Hematopoietic multipotent progenitor cell treated with erythropoietin and hydrocortisone succinate and interleukin-3 and kit ligand, for 4 days (in vitro differentiated cells): ENCODE measurements at places on chromosomes 7 and 10.

DNA sequence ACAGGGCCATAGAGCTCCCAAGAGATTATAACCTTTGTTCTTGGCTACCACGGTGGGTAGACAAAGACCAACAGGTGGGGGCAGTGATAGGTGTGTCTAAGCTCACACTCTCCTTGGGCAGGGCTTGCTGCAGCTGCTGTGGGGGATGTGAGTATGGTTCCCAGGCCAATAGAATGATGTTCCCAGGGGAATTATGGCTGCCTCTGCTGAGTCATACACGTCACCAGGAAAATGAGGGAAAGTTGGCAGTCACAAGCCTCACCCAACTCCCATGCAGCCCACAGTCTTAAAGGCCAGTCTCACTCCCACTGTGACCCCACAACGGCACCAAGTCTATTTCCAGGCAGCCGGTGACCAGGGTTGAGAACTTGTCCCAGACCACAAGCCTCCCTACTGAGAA is 453.4 kb upstream of the PODXL start:
- no peak for DNase-seq

GRCh38 chr10:61776615-61777266 is 114.0 kb downstream of the CABCOCO1 start:
- no peak for DNase-seq

GRCh38 chr7:142529591-142529990 is 219.7 kb upstream of the PRSS1 start:
- peak; percentile 52 for DNase-seq

- no peak for DNase-seq
These were observed 103.7 kb upstream of the ZPBP start for GRCh38 chr7:50196719-50197118.

- DNase-seq = no peak
These were observed 115.5 kb downstream of the FOXP2 start for GRCh38 chr7:114530057-114530611.

- peak; percentile 16 for DNase-seq
These were observed 230.4 kb downstream of the TNS3 start for GRCh38 chr7:47351233-47352154.

- DNase-seq = no peak
These were observed 139.6 kb downstream of the TSPAN12 start for GRCh38 chr7:120718361-120718760.

DNA sequence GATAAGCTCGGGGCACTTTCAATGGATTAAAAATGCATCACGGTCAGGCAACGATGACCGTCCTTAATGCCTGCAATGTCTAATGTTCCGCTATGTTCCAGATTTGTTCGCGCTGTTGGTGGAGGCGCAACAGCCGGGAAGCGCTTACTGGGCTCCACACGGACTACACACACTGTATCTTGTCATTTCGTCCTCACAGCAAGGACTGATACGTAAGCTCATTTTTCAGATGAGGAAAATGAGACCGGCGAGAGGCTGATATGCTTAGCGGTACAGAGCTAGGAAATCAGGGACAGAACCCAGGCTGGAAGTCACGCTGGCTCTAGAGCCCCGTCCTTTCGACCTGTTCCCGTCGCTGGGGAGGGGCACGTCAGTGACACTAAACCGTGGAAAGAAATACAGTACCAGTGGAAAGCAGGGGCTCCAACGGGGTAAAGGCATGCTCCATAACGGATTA is 670 bp downstream of the TPK1 start:
- DNase-seq = peak; percentile 70

DNA sequence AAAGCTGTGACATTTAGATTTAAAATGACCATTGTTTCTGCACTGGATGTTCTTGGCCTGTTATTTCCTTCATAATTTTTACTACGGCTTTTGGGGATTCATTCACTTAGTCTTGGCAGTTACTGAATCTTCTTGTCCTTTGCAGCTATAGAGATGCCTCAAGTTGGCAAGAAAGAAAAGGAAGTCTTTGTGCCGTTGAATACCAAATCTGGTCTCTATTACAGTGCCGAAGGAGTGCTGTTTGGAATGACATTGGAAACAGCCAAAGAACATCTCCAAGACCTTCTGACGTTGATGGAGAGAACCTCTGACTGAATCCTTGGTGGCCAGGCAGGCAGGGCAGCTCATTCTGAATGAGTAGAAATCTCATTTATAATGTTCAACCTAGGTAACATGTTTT is 54.3 kb upstream of the NRP1 start:
- DNase-seq = no peak

DNA sequence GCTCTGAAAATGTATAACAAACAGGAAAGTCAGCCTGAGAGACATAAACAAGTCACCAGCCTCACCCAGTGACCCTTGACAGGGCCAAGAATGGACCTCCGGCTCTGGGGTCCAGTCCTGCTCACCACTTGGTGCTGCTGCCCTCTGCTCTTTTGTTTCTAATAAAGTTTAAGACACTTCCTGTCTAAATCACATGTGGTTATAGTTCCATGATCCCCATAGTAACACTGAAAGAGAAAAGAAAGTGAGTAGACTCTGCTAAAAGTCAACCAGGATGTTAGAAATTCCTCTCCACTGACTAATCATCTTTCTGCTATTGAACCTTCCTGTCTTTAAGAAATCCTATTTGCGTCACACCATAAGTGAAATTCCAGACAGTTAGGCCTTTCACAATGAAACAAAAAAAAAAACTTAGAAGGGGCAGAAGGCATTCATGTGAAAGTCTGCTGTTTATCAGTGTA is 179.2 kb upstream of the BET1 start:
- DNase-seq = no peak

DNA sequence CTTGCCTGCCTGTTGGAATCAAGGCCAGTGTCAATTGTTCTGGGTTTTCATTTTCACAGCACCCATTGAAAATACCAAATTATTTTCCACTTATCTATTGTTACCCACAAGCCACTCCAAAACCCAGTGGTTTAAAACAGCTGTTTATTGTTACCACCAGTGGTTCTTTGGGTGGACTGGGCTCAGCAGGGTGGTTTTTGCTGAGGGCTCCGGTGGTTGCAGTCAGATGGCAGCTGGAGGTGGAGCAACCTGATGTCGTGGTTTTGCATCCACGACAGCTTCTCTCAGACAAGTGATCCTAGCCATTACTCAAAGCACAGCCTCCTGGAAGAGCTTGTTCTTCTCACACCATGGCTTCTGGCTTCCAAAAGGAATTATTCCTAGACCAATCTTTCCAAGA is 235.1 kb upstream of the ADARB2 start:
- DNase-seq = no peak

DNA sequence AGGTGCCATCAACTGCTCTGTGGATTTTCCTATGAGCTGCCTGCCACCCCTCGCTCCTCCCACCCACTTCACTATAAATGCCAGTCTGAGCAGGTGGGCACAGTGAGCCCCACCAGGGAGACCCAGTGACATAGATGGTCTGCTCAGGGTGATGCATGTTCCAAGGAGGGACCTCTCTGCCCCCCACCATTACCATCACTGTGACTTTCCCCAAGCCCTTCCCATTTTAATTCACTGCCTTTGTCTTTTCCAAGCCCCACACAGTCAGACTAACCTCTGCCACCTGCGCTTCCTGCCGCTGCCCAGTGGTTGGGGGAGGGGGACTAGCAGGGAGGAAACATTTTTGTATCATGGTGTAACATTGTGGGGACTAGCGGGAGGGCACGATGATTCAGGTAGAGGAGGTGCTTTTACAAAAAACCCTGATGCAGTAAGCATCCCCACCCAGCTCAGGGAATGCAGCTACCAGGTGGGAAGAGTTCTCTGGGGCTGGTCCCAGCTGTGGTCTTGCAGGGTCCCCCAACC is 24.6 kb downstream of the PRSS2 start:
- DNase-seq = no peak

GRCh38 chr10:96991313-96991841 is 159.3 kb downstream of the LCOR start:
- DNase-seq = no peak

- DNase-seq = no peak
These were observed 23.0 kb downstream of the TCF7L2 start for GRCh38 chr10:112973046-112973445.

- peak; percentile 5 for DNase-seq
These were observed 31.7 kb downstream of the PPP1R3C start for GRCh38 chr10:91601212-91601611.

- peak; percentile 91 for DNase-seq
These were observed 373.5 kb downstream of the KCNMA1 start for GRCh38 chr10:77264107-77264506.

GRCh38 chr7:76403780-76404494 is 5.6 kb downstream of the SSC4D start:
- peak; percentile 84 for DNase-seq

- DNase-seq = no peak
These were observed 105.5 kb upstream of the CSTF2T start for GRCh38 chr10:51804866-51805265.

DNA sequence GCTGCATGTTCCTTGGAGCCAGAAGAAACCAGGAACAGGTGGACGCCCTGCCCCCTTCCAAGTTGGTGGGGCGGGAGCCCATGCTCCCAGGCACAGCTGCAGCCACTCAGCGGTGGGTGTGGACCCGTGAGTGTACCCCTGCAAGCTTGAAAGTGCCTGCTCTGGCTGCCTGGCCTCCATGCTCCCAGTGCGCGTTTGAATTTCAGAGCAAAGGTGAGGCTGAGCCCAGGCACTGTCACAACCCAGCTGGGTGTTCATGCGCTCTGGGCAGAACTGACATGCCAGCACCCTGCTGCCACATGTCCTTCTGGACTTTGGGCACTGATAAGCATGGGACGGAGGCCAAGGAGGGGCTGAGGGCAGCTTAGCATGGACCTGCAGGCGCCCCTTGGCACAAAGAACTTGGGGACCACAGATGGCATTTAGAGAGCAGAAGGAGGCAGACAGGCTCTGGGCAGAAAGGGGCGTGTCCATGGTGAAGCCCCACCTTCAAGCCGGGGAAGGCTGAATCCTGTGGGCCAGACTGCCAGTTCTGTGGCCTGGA is 402.0 kb upstream of the NRG3 start:
- DNase-seq = no peak
